ENCODE measurements at places on chromosomes 1 and 21.

GRCh38 chr1:10065760-10066159 is 33.0 kb downstream of the UBE4B start:
- no peak for DNase-seq

- no peak for DNase-seq
Observed at GRCh38 chr1:118340928-118341910, 156.2 kb upstream of the SPAG17 start.

GRCh38 chr1:182682406-182682805 is 2.0 kb downstream of the RGS8 start:
- no peak for DNase-seq

GRCh38 chr1:21325731-21326387 is 35.6 kb upstream of the ECE1 start:
- no peak for DNase-seq

- DNase-seq: no peak
Observed at GRCh38 chr1:247326411-247327130, 5.1 kb downstream of the ZNF496 start.

GRCh38 chr1:172340520-172340919 is 80.0 kb upstream of the C1orf105 start:
- no peak for DNase-seq
